A549 treated with ZK216348 at 1 μM for 4 hours (cell line): ENCODE measurements at places on chromosomes 2 and 18. TPM values are rescaled to one million over a fixed set of nuclear protein-coding genes. Genes with fewer than 3 reads are reported as not detected.

RAMP1 gene
- not detected in 5 replicates for total RNA-seq

TSPYL6 gene
- not detected in 5 replicates for total RNA-seq

CHPF gene
- total RNA-seq = 12.5 to 32.0 TPM (median 29.8 TPM) in 5 replicates

SLC16A14 gene
- 0.64 to 1.0 TPM (median 0.99 TPM) in 5 replicates for total RNA-seq

ANO7 gene
- 1.3 to 3.0 TPM (median 2.2 TPM) in 5 replicates for total RNA-seq

ZNF385B gene
- total RNA-seq = not detected in 5 replicates

HOXD13 gene
- 0.07 to 0.27 TPM (median 0.23 TPM) in 5 replicates for total RNA-seq

NCKAP5 gene
- 0.79 to 1.4 TPM (median 1.1 TPM) in 5 replicates for total RNA-seq

NT5C1B gene
- total RNA-seq = not detected in 5 replicates

GCA gene
- total RNA-seq = 5.1 to 6.9 TPM (median 6.7 TPM) in 5 replicates

SERPINB4 gene
- 0.17 to 0.25 TPM (median 0.18 TPM) in 3 of 5 replicates, not detected in the others for total RNA-seq

MROH2A gene
- 0.18 to 0.22 TPM in 2 of 5 replicates, not detected in the others for total RNA-seq

PIKFYVE gene
- total RNA-seq = 3.5 to 8.9 TPM (median 6.8 TPM) in 5 replicates

TRIM54 gene
- total RNA-seq = 0.40 to 0.73 TPM (median 0.57 TPM) in 5 replicates
